ENCODE measurements at places on chromosomes 3 and 15. TPM values are rescaled to one million over a fixed set of nuclear protein-coding genes. Genes with fewer than 3 reads are reported as not detected.
A peak's percentile ranks its signal among the peaks of the same experiment; 100 is the strongest.

- no peak for DNase-seq
Measured at GRCh38 chr3:32641356-32641755, 43.6 kb upstream of the CNOT10 start.

GRCh38 chr3:192570821-192571791 lies 156.2 kb downstream of the FGF12 start:
- peak; percentile 54 for DNase-seq

GRCh38 chr15:92473756-92474155 lies 80.1 kb downstream of the ST8SIA2 start:
- peak; percentile 19 for DNase-seq

- no peak for DNase-seq
Measured at GRCh38 chr15:81326466-81327212, 2.7 kb upstream of the STARD5 start.

DNA sequence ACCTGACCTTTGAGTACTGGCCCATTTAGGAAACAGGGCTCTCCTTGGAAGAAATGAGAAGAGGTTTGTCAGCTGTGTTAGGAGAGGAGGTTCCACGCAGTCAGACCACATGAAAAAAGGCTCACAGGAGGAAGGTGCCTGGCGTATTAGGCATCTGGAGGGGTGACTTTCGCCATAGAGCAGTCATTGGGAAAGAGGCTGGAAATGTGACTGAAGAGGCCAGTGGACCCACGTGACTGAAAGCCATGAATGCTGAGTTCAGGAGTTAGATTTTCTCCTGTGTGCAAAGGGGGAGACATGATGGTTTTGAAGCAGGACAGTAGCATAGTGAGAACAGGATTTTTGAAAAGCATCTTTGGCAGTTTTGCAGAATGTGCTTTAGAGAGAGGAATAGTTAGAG lies 29.7 kb upstream of the RNF7 start:
- no peak for DNase-seq

DNA sequence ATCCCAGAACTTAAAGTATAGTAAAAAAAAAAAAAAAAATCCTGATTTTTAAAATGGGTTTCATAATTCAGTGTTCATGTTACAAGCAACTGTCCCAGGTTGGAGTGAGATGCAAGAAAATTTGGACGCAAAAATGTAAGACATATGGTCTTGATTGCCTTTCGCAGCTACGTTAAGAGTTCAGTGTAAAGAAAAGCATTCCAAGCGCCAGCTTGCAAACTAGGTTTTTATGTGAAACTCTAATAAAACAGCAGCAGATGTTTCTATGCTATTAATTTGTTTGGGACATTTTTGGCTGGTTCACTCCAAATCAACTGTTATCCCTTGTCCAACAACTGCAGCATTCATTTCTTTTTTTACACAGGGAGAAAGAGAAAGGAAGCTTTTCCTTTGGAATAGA lies 957.8 kb downstream of the ROBO1 start:
- no peak for DNase-seq

GRCh38 chr3:53657651-53658050 lies 163.2 kb downstream of the CACNA1D start:
- no peak for DNase-seq

DNA sequence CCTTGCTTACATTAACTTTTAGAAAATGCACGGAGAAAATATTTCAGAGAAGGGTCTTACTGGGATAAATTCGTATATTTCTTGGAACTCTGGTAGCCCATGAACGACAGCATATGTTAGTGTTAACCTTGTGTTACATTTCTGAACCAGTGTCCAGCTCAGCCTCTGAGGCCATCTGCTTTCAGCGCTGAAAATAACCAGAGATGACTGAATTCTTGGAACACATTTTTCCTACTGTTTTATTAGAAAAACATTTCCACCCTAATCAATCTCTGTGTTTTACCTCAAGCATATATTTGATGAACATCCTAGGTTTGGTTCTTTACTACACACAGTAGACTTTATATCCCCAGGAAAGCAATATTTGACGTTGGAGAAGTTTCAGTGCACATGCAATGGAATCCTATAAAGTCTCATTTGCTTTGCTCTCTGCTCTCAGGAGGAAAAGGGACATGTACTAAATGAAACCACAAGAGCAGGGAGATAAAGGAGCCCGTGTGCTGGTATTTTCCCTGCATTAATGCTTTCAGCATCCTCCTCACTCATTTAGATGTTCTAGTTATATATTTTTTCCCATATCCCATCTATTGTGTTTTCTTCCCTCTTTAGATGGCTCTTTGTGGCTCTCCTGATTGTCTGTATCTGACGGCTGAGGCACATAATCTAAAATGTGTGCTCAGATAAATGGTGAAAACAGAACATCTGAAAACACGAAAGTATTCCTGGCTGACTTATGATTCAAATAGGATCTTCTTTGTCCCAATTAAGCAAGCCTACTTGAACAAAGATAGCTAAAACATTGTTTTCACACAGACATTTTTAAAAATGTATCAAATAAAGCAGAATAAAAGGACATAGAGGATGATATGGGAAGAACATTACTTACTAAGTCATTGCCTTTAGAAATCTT lies 151.7 kb upstream of the KCNMB2 start:
- no peak for DNase-seq

GRCh38 chr3:174215456-174215855 lies 643.7 kb upstream of the NAALADL2 start:
- DNase-seq: no peak

- no peak for DNase-seq
Measured at GRCh38 chr3:74003734-74004133, 379.0 kb upstream of the PDZRN3 start.

GRCh38 chr3:61414456-61414855 lies 146.9 kb upstream of the PTPRG start:
- no peak for DNase-seq

GRCh38 chr15:40828447-40829036 lies at the start of gene PPP1R14D:
PPP1R14D (minus strand) TSS chr15:40828708; CDS start chr15:40828641, 67 bp downstream.
- DNase-seq: no peak

DNA sequence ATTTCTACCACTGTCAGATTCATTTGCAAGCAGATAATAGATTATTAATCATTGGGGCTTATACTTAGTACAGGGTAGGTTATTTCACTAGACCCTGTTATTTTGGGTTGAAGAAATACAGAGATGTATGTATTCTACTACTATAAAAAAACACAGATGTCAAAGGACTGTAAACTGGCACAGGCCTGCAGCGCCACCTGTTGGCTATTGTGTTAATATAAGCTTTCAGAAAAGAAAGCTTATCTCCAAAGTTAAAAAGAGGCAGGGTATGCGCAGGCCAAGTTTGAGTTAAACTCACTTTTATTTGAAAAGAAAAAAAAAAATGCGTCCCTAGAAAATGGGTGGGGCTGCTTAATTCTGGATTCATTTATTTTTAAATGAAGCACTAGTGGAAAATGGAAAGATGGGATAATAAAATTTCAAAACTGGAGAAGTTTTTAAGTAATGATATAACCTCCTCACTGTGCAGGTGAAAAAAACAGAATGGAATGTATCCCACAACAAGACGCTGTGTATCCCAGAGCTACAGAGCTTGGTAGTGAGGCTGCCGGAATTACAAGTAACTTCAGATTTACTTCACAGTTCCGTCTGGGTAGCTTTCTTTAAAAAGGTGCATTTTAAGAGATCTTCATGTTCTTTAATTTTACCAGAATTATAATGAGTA lies 407.2 kb upstream of the TGFBR2 start:
- DNase-seq: peak; percentile 74

GRCh38 chr15:101570241-101570640 lies 80.7 kb upstream of the PCSK6 start:
- no peak for DNase-seq

GRCh38 chr15:72852273-72852672 lies 68.7 kb upstream of the ADPGK start:
- DNase-seq: no peak

DNA sequence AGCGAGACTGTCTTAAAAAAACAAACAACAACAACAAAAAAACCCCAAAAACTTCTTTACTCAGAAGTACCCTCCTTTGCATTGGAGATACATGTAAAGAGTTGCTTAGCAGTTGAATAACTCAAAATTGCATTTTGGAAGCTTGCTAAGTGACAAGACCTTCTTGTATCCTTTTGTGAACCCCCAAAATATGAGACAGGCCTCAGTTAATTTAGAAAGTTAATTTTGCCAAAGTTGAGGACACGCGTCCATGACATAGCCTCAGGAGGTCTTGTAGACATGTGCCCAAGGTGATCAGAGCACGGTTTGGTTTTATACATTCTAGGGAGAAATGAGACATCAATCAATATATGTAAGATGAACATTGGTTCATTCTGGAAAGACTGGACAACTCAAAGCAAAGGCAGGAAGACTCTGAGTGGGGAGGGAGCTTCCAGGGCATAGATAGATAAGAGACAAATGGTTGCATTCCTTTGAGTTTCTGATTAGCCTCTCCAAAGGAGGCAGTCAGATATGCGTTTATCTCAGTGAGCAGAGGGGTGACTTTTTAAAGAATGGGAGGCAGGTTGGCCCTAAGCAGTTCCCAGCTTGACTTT lies 1.7 kb upstream of the ARF4 start:
- no peak for DNase-seq

- no peak for DNase-seq
Measured at GRCh38 chr3:155658671-155659261, 86.1 kb downstream of the PLCH1 start.

- DNase-seq: no peak
Measured at GRCh38 chr3:72260588-72260910, 475.6 kb upstream of the PROK2 start.

- DNase-seq: no peak
Measured at GRCh38 chr15:55552451-55552850, 35.7 kb downstream of the PYGO1 start.

- DNase-seq: no peak
Measured at GRCh38 chr3:22245811-22246583, 495.0 kb upstream of the ZNF385D start.

DNA sequence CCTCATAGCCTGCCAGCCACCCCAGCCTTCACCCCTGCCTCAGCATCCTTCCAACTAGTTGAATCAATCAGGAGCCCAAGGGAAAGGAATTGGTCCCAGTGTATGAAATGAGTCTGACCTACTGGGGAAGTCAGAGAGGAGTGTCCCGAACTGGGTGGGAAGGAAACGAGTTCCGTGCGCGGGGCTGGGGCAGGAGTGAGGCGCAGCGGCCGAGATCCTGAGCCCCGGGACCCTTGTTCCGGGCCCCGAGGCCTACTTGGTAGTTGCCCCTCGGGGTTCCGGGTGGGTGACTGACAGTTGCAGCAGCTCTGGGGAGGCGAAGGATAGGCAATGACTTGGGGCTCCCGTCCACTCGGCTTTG lies 1.1 kb upstream of the PLCL2 start:
- no peak for DNase-seq

DNA sequence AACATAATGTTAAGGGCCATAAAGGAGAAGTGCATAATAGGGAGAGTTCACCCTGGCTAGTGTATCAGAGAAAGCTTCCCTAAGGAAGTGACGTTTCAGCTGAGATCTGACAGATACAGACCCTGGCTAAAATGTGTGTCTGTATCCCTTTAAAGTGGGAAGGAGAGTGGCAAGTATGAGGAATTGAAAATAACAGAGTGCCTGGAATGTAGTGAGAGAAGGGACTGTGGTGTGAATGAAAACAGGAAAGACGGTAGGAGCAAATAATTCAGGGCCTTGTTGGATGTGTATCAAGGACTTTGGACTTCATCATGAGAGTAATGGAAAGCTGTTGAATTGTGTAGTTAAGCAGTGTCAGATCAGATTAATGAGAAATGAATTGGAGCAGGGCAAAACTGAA lies 30.5 kb downstream of the NEO1 start:
- DNase-seq: peak; percentile 76

DNA sequence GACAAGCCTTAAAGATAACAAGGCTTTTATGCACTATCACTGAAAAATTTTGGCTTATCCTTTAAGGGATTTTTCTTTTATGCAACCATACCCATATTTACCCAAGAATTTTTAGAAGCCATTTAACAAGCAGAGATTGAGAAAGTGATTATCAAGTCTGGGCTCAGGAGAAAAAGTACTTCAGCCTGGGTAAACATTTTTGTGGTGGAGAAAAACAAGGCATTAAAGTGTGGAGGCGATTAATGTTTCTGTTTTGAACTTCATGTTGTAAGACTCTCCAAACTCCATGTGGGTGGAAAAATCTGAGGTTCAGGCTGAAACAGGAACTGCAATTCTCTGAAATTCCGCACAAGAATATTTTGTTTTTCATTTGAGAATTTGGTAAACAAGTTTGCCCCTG lies 260.4 kb upstream of the KCNMB2 start:
- DNase-seq: no peak

- no peak for DNase-seq
Measured at GRCh38 chr3:53845881-53846133, 412 bp downstream of the CHDH start.

- DNase-seq: peak; percentile 61
Measured at GRCh38 chr3:46208167-46208704, at the start of gene CCR1. CCR1 (minus strand) TSS chr3:46208313; CDS start chr3:46204313, 4,000 bp downstream.

DNA sequence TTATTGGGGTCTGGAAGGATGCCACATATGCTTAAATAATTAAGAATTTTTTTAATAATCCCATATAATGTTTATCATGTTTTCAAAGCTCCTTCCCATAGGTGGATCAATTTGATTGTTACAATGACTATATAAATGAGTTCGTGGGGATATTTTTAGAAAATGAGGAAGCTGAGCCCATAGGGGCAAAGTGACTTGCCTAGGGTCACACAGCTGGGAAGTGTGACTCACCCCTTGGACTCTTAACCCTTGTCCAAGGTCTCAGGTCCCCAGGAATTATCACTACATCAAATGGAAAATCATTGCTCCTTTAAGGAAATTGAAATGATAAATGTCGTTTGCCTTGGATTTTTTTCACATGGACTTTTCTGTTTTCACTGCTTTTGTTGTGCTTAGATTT lies 161.2 kb upstream of the RGMA start:
- no peak for DNase-seq

DNA sequence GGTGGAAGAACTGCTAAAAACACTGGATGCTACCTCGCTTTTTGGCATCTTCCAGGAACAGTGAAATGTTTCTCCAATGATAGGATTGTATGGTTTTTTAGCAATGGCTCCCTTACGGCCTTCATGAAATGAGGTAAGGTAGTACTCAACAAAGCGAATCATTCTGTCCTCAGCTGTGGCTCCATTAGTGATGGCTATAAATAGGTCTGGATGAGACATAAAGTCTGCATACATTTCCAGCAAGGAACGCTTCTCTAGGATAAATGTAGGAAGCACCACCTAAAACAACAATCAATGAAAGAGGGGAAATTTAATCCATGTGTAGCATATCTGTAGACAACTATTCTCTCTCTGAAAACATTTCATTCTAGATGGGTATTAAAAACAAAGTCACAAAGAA lies 32.4 kb upstream of the SNX4 start:
- no peak for DNase-seq

The TGM4 gene
- total RNA-seq: not detected

The ACP3 gene
- 56.6 TPM for total RNA-seq

The CFAP91 gene
- 5.5 TPM for total RNA-seq

The ARHGAP11A gene
- 11.4 TPM for total RNA-seq

The ANKDD1A gene
- 6.4 TPM for total RNA-seq

The CRYBG3 gene
- 47.3 TPM for total RNA-seq

The CYP19A1 gene
- total RNA-seq: not detected

The ADAMTS17 gene
- total RNA-seq: 6.2 TPM

The MME gene
- total RNA-seq: not detected

The SCG5 gene
- total RNA-seq: not detected

The TNNC1 gene
- total RNA-seq: 6.5 TPM

The CPN2 gene
- not detected for total RNA-seq

The DNAH1 gene
- total RNA-seq: 10.3 TPM

The MORC1 gene
- not detected for total RNA-seq

The CHRNA5 gene
- total RNA-seq: not detected

The SLC25A26 gene
- total RNA-seq: 12.3 TPM

The TAGLN3 gene
- total RNA-seq: not detected

Measured in stomach (tissue), 19 donors.